ENCODE measurements at places on chromosomes 1 and 21.
A peak's percentile ranks its signal among the peaks of the same experiment; 100 is the strongest.

DNA sequence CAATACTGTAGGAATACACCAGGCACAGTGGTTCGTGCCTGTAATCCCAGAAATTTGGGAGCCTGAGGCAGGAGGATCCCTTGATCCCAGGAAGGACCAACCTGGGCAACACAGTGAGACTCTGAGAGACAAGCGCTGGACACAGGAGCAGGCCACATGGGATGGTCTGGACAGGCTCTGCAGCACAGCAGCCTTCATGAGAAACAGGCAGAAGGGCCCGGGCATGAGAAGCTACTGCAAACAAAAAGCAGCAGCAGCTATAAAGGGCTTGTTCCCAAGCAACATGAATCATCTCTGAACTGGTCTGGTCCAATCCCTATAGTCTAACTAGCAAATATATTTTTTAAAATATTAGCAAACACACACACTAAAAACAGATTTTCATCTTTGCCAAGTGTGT, 35.5 kb upstream of the SLAMF9 start:
- DNase-seq: no peak

DNA sequence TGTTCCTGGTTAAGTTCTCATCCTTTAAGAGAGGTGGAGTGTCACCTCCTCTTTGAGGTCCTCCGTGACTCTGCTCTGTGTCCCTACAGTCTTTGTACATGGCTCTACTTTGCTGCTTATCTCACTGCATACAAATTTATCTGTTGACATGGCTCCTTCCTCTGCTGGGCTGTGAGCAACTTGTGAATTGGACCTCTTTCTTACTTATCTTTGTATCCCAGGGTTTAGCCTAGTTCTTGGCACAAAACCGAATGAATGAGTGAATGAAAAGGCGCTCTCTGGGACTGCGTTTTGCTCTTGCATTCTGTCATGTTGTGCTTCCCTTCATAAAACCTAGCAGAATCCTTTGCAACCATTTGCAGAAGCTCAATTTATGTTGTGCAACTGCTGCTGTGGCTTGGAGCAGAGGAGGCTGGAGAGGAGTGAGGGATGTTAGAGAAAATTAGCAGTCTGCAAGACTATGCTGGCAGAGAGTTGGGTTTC, 12.4 kb downstream of the SLC26A9 start:
- no peak for DNase-seq

DNA sequence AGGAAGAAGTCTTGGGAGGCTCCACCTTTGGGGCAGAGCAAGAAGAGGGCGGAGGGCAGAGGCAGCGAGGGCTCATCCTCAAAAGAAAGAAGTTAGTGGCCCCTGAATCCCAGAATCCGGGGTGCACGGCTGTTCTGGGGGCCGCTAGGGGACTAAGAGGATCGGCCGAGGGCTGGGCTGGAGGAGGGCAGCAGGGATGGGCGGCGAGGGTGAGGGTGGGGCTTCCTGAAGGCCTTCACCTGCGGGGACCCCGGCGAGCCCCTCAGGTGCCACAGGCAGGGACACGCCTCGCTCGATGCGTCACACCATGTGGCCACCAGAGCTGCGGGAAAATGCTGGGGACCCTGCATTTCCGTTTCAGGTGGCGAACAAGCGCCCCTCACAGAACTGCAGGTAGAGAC, 23.9 kb downstream of the COL6A1 start:
- DNase-seq: no peak

GRCh38 chr1:164771041-164771618, 212.1 kb downstream of the PBX1 start:
- no peak for DNase-seq

- no peak for DNase-seq
These were observed 24.3 kb downstream of the CYP4B1 start for GRCh38 chr1:46823151-46823550.

GRCh38 chr1:187646536-187647107, 817.9 kb downstream of the PLA2G4A start:
- DNase-seq: no peak

- peak; percentile 32 for DNase-seq
These were observed 253.1 kb upstream of the ADGRL4 start for GRCh38 chr1:79259390-79260336.

- no peak for DNase-seq
These were observed 28.6 kb upstream of the PIGC start for GRCh38 chr1:172472495-172472894.

GRCh38 chr1:80181418-80181817, 1174.9 kb upstream of the ADGRL4 start:
- DNase-seq: no peak

DNA sequence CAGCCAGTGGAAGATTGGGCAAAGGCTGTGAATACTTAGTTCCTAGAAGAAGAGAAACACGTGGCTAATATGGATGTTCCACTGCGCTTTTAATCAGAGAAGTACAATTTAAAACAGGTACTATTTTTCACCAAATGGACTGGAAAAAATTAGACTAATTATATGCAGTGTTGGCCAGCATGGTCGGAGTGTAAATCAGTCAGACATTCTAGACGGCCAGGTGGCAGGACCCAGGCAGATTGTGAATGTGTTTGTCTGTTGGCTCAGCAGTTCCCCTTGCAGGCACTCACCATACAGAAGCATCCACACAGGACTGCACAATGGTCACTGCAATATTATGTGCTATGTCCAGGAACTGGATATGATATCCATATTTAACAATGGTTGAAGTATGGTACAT, 23.9 kb upstream of the SLC25A34 start:
- DNase-seq: no peak

DNA sequence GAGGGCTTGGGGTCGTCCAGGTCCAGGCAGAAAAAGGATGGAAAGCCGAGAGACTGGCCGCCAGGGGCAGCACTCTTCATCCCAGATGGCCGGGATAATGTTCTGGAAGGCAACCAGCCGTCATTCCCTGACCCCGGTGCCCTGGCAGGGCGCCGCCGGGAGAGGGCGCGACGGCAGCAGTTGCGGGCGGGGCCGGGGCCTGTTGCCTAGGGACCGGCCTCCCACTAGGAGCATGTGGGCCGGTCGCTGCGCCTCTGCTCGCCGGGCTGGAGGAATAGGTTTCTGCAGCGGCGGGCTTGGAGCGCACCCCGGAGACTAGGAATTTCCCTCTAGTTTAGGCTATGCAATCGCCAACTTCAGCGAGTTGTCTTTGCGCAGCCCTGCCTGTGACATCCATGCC, 11.0 kb downstream of the DMRTB1 start:
- peak; percentile 82 for DNase-seq

- DNase-seq: no peak
These were observed at the start of gene ELAPOR1 for GRCh38 chr1:109113590-109114341. Gene ELAPOR1, plus strand, starts transcription at chr1:109114115. Its CDS starts 69 bp downstream, at chr1:109114184.

DNA sequence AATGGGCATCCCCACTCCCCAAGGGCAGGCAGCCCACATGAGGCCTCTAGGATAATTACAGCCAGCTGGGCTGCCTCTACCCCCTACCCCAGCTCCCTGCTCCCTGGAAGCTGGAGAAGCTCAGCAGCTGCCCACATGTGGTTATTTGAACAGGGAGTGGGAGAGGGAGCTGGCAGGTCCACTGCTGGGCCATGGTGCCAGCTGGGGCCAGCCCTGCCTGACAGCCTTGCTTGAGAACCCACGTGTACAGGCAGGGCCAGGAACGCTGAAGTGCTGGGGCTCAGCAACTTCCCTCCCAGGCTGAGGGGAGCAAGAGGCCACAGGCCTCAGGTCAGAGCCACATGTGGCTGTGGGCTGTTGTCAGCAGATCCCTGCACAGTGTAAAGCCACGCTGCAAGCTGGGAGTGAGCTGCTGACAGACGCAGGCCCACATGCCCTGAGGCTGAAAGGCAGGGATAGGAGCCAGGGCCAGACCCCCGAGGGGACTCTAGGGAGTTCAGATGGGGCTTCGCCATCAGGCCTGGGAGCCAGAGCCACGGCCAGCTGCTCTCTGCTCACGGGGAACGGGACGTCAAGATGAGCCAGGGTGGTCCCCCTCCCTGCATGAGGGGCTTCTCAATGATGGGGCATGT, 129.0 kb downstream of the SYF2 start:
- no peak for DNase-seq

DNA sequence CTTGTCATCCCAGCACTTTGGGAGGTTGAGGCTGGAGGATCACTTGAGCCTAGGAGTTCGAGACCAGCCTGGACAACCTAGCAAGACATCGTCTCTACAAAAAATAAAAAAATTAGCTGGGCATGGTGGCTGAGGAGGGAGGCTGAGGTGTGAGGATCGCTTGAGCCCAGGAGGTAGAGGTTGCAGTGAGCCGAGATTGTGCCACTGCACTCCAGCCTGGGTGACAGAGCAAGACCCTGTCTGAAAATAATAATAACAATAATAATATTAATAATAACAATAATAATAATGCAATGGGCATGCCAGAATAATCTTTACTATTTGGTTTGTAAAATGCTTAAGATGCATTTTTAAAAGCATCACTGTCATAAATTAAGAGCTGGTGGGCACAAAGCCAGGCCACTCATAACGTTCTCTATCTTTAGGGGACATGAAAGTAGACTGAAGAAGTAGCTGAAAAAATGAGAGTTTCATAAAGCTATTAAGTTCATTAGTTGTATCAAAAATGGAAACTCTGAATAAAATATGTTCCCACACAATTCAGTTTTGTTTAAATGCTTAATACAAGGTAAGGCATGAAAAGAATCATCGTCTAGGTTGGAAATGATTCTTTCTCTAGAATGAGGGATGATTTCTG, 51.6 kb upstream of the ITPKB start:
- DNase-seq: no peak

- no peak for DNase-seq
These were observed 18.2 kb upstream of the CDCP2 start for GRCh38 chr1:54171016-54171415.

- DNase-seq: peak; percentile 29
These were observed 18.5 kb downstream of the PLA2G2D start for GRCh38 chr1:20100632-20101355.
